ENCODE measurements at places on chromosomes 13 and 19.

DNA sequence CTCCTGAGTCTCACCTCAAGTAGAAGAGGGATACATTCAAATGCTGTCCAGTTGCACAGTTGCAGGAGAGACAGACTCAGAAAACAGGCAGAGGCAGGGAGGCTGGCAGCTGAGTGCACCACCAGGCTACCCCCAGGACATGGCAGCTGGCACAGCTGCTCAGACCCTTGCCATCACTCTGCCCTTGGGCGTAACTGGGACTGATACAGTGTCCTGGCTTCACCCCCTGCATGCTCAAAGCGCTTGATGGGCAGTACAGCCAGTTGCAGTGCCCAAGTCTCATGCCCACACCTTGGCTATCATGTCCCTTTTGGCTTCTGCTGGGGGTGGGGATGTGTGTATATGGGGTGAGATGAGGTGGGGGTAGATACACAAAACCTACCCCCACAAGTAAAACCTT is 5.5 kb upstream of the PEPD start:
- no peak for DNase-seq

- DNase-seq = no peak
These were observed 7.3 kb downstream of the POLR2E start for GRCh38 chr19:1087813-1088415.

GRCh38 chr13:94210816-94211215 is 268.7 kb downstream of the DCT start:
- DNase-seq = no peak

GRCh38 chr19:33300894-33301143 is 1.5 kb downstream of the CEBPA start:
- no peak for DNase-seq

DNA sequence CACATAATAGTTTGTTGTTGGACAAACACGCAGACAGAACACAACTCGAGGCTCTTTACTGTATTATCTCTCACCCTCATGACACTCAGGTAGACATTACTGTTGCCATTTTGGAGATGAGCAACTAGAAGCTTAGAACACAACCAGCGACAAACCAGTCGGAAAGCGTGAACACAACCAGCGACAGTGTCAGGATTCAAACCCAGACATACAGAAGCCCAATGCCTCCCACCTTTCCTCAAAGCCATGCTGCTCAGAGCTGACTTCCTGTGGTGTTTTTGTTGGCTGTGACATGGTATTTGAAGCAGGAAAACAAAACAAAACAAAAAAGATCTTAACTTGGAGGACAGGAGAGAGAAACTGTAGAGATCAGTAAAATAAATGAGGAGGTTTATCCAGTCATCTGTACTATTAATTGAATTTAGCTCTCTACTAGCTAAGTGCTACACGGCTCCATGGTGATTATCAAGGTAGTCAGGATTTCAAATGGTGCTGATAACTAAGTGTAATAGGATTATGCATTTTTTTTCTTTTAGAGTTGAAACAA is 92.1 kb downstream of the STARD13 start:
- DNase-seq = no peak

DNA sequence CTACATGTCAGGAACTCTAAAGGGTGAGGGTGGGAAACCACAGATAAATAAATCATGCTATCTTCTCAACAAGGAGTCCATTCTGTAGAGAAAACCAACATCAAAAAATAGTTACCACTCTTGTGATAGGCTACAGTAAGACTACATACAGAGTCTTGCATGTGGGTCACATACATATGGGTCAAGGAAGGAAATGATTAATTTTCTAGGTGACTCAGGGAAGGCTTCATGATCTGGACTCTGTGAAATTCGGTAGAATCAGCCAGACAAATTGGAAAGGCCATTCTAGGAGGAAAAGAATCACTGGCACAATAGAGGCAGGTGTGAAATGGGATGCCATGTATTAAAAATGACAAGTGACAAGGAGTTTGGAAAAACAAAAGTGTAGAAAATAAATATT is 638.9 kb downstream of the LIG4 start:
- no peak for DNase-seq

DNA sequence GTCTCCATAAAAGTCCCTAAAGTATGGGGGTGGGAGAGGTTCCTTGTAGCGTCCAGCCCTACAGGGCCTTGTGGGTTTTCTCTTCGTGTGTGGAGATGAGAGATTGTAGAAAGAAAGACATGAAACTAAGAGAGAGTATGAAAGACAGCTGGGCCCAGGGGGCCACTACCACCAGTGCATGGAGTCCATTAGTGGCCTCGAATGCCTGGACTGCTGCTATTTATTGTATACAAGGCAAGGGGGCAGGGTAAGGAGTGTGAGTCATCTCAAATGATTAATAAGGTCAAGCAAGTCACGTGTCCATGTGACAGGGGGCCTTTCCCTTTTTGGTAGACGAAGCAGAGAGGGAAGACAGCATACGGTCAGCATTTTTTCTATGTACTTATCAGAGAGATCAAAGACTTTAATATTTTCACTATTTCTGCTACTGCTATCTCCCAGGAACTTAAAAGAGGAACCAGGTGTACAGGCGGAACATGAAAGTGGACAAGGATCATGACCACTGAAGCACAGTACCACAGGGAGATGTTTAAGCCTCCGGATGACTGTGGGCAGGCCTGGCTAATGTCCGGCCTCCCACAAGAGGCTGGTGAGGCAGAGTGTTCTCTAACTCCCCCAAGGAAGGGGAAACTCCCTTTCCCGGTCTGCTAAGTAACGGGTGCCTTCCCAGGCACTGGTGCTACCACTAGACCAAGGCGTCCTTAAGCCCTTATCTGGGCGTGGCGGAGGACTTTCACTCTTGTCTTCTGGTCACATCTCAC is 25.5 kb downstream of the FGF21 start:
- no peak for DNase-seq
